T-helper 9 cell (primary cell): ENCODE measurements at places on chromosomes 7 and 10.

DNA sequence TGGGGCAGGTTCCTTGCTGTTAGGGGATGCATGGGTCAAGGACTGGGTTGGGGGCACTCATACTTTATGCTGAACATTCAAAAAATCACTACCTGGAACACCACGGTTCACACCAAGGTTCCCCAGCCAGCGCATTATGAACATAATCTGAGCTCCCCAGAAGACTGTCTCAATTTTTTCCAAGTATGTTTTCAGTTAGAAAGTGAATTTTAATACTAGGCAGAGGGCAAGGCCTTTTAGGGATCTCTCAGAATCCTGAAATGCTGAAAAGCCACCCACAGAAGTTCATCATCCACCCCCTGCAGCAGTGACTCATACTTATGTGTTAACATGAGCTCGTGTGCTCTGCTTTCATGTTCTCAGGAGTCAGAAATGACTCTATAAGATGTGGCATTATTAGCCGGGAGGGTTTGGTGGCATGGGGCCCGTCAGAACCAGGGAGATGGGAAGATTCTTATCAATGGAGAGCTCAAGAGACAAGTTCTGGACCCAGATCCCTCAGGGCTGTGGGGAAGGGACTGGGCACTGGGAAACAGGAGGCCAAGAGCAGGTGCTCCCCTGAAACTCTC is 185.2 kb upstream of the ITGB1 start:
- DNase-seq: no peak

GRCh38 chr10:34766266-34766600 is 48.9 kb downstream of the PARD3 start:
- no peak for DNase-seq

GRCh38 chr10:2262333-2262732 is 525.0 kb upstream of the ADARB2 start:
- no peak for DNase-seq

DNA sequence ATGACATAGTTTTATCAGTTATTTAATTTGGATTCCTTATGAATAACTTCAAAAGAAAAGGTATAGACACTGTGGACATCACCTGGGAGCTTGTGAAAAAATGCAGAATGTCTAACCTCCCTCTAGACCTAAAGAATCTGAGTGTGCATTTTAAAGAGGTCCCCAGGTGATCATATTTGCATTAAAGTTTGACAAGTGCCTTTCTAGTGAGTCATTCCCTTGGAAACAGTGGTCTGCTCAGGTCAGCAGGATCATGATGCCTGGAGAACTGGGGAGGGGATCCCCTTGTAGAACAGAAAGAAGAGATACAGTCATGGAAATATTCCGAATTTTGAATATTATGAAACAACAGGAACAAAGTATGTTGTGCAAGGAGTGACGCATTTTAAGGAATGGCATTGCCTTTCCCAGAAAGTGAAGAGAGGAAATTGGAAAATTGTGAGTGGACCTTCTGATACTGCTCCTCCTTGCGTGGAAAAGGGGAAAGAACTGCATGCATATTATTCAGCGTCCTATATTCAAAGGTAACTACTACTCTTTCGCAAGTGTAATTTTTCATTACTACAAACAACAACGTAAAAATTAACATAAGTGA is 4.6 kb downstream of the STEAP2 start:
- DNase-seq: no peak

DNA sequence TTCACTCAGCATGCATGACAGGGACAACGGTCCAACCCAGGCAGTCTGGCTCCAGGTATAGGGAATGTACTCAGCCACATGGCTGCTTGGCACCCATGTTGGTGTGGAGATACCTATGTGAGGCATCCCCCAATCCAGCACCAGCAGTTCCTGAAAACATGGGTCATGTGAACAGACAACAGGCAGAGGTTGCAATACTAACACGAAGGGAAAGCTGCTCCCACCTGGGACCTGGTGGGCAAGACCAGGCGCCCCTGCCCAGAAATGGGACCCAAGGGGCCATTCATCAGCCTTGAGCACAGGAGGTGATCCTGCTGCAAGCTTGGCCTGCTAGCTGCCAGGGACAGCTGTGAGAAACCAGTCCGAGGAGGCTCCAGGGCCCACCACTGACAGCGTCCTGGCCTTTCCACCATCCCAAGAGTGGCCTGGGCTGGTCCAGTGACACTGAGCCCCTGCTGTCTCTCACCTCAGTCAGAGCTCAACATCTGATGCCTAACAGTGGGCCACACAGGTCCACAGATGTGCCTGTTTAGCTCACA is 142.3 kb downstream of the ARHGAP22 start:
- DNase-seq: no peak

DNA sequence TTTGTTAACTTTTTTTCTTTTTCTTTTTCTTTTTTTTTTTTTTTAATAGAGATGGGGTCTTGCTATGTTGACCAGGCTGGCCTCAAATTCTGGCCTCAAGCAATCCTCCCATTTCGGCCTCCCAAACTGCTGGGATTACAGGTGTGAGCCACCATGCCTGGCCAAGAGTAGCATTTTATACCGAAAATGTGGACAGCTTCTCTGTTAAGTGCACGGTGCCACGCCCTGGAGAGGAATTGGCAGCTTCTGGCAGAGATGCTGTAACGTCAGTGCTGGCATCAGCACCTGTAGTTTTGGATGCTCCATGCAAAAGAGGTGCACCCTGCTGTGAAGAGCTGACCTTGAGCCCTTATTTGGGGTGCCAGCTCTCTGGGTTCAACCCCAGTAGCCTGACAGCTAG is 18.2 kb downstream of the IL15RA start:
- DNase-seq: no peak

GRCh38 chr7:2761131-2761624 is 73.2 kb downstream of the AMZ1 start:
- DNase-seq: no peak

GRCh38 chr7:136039577-136040345 is 62.6 kb upstream of the MTPN start:
- no peak for DNase-seq

DNA sequence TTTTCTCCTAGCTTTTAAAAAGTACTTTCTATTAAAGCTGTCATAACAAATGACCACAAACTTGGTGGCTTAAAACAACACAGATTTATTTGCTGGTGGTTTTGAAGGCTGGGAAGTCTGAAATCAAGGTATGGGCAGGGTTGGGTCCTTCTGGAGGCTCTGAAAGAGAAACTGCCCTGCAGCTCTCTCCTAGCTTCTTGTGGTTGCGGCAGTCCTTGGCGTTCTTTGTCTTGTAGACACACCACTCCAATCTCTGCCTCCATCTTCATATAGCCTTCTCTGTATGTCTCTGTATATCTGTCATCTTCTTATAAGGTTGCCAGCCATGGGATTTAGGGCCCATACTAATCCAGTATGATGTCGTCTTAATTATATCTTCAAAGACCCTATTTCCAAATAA is 79.4 kb upstream of the PRR15 start:
- DNase-seq: no peak

DNA sequence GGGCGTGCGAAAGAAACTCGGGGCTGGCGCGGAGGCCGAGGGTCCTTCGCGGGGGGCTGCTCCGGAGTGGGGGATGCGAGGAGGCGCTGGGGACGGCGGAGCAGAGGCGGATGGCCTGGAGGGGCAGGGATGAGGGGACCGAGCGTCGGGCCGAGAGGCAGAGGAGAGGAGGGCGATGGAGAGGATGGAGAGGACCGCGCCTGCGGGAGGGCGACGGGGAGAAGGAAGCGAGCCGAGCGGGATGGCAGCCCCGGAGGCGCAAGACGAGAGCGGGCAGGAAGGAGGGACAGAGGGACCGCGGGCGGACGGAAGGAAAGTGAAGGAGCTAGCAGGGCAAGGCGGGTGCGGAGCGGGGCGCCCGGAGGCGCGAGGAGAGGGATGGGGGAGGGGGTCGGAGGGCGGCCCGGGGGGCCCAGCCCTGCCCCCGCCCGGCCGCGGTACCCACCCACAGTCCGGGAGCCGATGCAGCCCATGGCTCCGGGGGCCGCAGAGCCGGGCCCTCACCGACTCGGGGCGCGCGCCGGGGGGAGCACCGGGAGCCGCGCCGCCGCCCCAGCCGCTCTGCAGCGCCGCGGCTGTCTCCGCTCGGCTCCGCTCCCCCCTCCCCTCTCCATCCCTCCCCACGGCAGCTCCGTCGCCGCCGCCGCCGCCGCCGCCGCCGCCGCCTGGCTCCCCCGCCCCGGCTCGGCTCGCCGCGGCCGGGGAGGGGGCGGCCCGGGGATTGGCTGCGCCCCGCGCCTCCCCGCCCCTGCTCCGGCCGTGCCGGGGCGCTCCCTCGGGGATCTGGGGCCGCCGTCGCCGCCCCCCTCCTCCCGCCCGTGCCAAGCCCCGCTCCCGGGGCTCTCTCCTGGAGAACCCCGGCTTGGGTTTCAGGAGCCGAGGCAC is at the start of gene FAM131B:
Gene FAM131B (minus strand): TSS at position 583 of the 885 bp plus-strand sequence. CDS start 110 bp downstream, at position 473.
- peak; percentile 38 for DNase-seq

GRCh38 chr10:90751107-90751997 is 106.5 kb downstream of the HTR7 start:
- DNase-seq: peak; percentile 8

DNA sequence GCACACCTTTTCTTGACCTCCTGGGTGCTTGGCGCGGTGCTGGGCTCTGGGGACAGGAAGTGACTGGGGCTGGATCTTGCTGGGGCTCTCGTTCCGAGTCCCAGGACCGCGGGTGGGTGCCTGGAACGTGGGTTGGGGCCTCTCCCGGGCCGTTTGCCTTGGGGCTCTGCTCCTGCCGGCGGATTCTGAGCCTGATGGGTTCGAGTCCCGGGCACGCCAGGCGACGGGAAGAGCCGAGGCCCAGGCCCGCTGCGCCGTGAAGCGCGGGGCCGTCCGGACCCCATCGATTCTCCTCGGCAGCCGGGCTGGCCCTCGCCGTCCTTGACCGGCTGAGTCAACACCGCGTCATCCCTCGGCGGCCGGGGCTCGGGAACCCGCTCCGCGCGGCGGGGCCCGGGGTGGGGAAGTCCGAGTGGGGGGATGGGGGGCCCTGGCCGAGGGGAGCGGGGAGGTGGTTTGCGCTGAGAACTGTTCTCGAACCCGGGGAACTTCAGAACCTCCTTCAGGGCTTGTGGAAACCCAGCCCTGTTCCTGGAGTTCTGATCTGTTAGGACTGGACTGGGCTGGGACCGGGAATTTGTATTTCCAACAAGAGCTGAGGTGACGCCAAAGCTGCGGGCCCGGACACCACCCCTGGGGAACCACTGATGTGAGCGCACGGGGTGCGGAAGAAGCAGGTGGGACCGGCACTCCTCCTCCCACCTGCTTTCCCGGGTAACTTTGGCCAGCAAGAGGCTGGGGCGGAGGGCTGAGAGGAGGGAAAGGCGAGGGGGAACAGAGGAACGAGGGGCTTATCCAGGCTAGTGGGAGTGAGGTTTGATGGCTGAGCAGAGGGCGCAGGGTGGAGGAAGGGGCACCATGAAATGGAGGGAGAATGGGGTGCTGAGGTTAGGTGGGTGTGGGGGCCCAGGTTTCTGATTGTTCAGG is 6.2 kb downstream of the HHEX start:
- DNase-seq: no peak

DNA sequence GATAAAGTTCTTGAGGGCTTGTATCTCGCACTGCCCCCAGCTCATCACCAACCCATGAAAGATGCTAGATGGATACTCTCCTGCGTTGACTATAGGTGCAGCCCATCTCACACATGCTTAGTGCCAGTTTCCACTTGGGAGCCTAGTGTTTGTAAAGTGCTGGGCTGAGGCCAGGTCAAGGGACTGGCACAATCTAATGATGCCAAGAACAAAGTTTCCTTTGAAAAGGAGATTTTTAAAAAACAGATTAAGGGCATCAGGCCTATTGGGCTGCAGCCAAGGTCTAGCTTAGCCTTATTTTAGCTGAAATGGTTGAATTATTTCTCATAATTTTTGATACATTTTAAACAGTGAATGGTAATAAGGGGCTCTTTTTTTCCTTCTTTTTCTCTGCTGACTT is 259.0 kb downstream of the ADRA2A start:
- DNase-seq: no peak

- no peak for DNase-seq
Observed at GRCh38 chr7:130442601-130443000, 1.8 kb upstream of the CEP41 start.

GRCh38 chr10:85858776-85859515 is 507.6 kb downstream of the GRID1 start:
- DNase-seq: no peak

- DNase-seq: no peak
Observed at GRCh38 chr7:68444042-68444441, 1154.2 kb upstream of the AUTS2 start.

GRCh38 chr10:80540618-80540980 is 2.9 kb downstream of the SH2D4B start:
- no peak for DNase-seq

- no peak for DNase-seq
Observed at GRCh38 chr7:30155481-30155880, 20.7 kb downstream of the MTURN start.

DNA sequence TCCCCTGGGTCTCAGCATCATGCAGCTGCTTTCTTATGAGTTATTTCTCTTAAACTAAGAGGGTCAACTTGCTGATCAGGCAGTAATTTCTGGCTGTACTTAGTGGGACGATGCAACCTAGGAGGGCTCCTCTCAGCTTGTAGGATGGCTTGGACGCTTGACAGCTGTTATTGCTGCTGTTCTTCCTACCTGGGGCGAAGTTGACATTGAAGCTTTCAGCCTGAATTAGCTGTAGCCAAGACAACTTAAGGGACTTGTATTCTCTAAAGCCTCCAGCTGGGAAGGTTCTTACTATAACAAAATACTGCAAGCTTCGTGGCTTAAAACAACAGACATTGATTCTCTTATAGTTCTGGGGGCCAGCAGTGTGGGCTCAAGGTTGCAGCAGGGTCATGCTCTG is 224.9 kb downstream of the ACTR3B start:
- no peak for DNase-seq

DNA sequence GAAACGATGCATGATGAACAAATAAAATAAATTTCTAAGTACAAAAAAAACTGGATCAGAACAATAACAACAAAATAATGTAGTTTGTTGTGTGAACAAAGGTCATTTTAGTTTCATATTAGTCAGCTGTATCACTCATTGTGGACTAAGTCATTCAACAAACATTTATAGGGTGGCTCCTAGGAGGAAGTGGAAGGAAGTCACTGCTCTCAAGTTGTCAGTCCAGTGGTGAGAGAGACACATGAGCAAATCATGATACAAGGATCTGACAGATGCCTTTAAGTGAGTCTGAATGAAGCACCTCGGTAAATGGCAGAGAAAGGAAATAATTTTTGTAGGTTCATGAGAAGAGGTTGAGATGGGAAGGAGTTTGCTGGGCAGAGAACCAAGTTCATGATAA is 56.8 kb downstream of the EPDR1 start:
- no peak for DNase-seq

DNA sequence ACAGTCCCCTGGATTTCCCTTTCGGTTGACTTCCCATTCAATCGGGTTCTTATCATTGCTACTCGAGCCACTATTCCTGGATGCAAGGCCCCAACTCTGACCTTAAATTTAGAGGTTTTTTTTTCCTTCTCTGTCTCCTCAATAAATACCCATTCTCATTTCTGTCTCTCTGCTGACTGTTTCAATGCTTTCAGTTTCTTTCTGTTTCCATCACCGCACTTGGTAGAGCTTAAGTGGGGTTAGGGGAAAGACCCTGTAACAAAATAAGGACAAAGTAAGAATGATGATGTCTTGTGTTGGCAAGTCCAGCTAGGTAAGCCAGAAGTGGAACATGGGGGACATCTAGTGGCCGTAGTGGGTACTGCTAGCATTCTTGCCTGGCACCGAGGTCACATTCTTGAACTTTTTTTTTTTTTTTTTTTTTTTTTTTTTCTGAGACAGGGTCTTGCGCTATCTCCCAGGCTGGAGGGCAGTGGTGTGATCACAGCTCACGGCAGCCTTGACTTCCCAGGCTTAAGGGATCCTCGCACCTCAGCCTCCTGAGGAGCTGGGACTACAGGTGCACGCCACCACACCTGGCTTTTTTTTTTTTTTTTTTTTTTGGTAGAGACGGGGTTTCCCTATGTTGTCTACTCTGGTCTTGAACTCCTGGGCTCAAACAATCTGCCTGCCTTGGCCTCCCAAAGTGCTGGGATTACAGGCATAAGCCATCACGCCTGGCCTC is 40.3 kb downstream of the ZC3HC1 start:
- DNase-seq: peak; percentile 85
